Pericardium fibroblast (primary cell): ENCODE measurements at places on chromosomes 1 and 21. TPM values are rescaled to one million over a fixed set of nuclear protein-coding genes. Genes with fewer than 3 reads are reported as not detected.

Gene C1orf116
- total RNA-seq = not detected in 2 replicates

Gene MYBPHL
- total RNA-seq = not detected in 2 replicates

Gene PFKFB2
- total RNA-seq = 4.0 and 6.0 TPM in 2 replicates

Gene SLC1A7
- total RNA-seq = 0.09 and 0.82 TPM in 2 replicates

Gene CDA
- 1.5 and 2.2 TPM in 2 replicates for total RNA-seq

Gene CD1E
- not detected in 2 replicates for total RNA-seq

Gene ZNF648
- total RNA-seq = not detected in 2 replicates

Gene EXTL1
- 0.12 and 0.60 TPM in 2 replicates for total RNA-seq

Gene LHX8
- total RNA-seq = not detected in 2 replicates

Gene SIPA1L2
- 2.6 and 18.0 TPM in 2 replicates for total RNA-seq

Gene DAB1
- total RNA-seq = 0.82 and 1.5 TPM in 2 replicates

Gene KCNJ15
- total RNA-seq = 0.17 TPM in 1 of 2 replicates, not detected in the other

Gene ZBED6
- 10.5 and 11.6 TPM in 2 replicates for total RNA-seq

Gene CRYBG2
- not detected in 2 replicates for total RNA-seq

Gene PLPPR4
- total RNA-seq = 0.12 and 0.34 TPM in 2 replicates
